ENCODE measurements at places on chromosomes 5 and 9. TPM values are rescaled to one million over a fixed set of nuclear protein-coding genes. Genes with fewer than 3 reads are reported as not detected.

Gene SCGB3A2
- total RNA-seq, result not detected

GRCh38 chr5:80960531-80961375, 590 bp downstream of the RASGRF2 start:
- DNase-seq, result peak; percentile 80

Gene IGFBPL1
- total RNA-seq, result 3.9 TPM

DNA sequence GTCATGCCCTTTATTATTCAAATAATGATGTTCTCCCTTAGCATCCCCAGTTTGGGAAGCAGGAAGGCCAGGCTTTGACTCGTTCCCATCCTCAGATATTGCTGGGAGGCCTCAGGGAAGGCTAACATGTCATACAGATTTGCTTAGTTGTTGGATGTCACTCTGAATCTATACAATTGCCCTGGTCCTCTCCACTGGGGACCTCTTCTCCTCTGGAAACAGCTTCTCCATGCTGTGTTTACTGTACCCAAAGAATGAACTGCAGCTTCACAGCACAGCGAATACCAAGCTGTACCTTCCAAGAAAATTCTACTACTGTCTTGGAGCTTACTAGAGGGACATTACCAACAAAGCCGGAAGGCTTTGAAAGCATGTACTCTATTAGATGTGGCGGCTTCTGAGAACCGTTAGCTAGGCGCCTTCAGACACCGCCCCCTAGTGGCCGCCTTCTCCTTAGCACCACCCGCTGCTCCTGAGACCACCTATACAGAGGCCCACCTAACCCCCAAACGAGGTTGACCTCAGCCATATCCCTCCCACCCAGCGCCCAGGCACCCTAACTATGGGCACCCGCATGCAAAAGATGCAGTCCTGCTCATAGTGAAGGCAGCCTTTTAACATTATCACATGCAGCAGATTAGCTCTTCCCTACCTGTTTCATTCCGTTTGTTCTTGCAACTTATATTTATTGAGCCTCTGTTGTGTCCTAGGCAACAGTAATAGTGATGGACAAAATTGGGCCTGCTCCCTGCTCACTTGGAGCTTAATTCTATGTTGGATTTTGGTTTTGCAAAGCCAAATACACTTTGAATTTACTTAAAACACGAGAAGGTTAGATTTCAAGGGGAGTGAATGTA, 34.9 kb upstream of the FOXI1 start:
- peak; percentile 66 for DNase-seq

Gene GCNT1
- 5.7 TPM for total RNA-seq

Gene GZMA
- 1.4 TPM for total RNA-seq

Gene PTPN3
- 9.3 TPM for total RNA-seq

DNA sequence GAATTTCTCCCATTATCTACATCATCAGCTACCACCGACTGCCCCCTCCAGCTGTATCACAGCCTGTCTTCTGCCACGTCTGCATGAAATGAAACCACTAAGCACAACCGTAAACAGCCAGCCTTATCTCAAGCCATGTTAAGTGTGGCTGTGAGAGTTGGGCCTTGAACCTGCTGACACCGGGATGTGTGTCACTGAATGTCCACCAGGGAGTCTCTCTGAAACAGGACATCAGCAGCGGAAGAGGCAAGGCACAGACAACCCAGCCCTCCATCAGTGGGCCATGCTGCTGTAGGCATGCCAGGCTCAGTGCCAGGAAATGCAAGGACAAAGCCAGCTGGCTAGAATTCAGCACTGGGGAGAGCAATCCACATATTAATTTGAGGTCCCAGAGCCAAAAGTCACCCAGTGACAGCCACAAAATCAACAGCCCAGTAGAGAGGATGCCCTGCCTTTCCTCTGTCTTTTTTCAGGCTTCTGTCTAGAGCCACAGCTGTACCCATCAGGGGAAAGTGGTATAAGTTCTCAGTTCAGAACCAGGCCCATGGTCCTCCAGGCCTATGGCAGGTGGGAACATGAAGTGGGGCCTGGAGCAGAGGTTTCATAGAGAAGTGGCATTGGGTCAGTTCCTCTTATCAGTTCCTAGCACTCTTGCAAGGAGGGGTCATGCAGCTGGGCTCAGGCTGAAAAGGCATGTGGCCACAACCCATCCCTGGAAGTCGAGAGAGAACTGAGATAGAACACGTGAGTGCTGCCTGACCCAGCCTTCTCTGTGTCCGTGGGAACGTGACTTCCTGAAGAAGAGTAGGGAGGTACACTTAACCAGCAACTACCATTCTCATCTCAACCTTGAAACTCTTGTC, 199.4 kb downstream of the ESM1 start:
- peak; percentile 80 for DNase-seq

- peak; percentile 66 for DNase-seq
Measured at GRCh38 chr5:136249678-136250266, 56.8 kb upstream of the SMIM32 start.

Gene PCDHGA8
- total RNA-seq, result 4.5 TPM

Measured in right cardiac atrium (tissue), 5 donors.